ENCODE measurements at places on chromosomes 11 and 22.
A peak's percentile ranks its signal among the peaks of the same experiment; 100 is the strongest.

DNA sequence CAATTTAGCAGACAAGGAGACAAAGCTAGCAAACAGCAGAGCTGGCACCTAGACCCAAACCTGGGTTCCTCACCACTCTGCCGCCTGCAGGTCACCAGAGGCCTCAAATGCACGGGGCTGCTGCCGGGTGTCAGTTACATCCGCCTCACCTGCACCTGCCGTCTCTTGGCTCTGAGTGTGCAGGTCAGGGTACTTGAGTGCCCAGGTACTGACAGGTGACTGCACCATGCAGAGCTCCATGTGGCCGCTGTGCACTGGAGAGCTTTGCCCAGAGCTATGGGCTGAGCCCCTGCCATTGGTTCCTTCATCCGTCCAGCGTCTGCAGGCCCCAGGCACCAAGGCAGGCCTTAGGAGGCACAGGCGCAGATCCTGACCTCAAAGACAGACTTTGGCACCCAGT is 35.0 kb downstream of the PDGFB start:
- no peak for DNase-seq

- peak; percentile 81 for DNase-seq
Observed at GRCh38 chr11:406796-407650, 7.8 kb downstream of the SIGIRR start.

GRCh38 chr11:88421530-88421929 is 84.0 kb upstream of the CTSC start:
- DNase-seq = peak; percentile 7

- DNase-seq = no peak
Observed at GRCh38 chr22:28773461-28773867, 969 bp downstream of the CCDC117 start.

GRCh38 chr22:36136475-36136874 is 24.1 kb downstream of the APOL3 start:
- no peak for DNase-seq

DNA sequence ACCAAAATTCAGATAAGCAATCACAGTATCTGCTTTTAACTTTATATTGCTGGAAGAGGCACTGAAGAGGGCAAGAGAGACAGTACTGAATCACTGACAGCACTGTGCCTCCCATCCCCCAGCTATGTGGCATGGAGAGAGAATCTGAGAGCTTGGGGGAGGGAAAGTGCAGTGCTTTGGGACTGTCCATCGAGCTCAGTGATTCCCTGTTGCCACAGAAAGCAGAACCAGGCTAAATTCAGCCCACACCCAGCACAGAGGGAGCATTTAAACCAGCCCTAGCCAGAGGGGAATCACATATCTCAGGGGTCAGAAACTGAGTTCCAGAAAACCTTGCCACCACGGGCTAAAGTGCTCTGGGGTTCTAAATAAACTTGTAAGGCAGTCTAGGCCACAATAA is 44.3 kb downstream of the KCNQ1 start:
- no peak for DNase-seq

DNA sequence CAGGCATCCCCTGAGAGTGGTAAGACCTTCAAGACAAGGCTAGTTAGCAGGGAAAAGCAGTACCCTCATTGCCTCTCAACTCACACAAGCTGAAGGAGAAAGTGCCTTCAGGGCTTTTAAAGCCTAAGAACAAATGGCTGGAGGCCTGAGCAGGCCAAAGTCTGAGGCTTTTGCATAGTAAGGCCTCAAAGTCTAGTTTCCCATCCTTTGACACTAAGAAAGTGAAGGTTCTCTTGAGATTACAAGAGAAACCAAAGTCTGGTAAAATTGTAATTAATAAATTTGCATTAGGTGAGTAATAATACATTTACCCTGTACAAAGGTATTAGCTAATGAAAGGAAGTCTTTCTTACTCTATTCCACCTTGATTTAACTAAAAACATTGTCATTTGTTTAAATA is 47.0 kb upstream of the CCDC89 start:
- DNase-seq = no peak

DNA sequence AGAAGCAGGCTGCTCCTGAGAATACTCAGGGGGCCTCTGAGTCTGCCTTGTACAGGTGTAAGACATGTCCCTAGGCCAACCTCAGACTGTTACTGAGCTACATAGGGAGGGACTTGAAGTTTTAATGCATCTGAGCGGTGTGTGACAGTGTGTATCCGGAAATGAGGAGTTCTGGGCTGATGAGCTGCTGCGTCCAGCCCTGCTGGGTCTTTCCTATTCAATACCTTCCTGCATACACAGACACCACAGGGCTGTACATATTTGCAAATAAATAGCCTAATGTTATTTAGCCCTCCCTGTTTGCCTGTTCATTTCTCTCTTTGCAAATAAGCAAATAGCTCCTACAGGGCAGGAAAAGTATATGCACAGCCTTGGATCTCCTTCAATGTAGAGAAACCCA is 134.7 kb upstream of the KIRREL3 start:
- no peak for DNase-seq

DNA sequence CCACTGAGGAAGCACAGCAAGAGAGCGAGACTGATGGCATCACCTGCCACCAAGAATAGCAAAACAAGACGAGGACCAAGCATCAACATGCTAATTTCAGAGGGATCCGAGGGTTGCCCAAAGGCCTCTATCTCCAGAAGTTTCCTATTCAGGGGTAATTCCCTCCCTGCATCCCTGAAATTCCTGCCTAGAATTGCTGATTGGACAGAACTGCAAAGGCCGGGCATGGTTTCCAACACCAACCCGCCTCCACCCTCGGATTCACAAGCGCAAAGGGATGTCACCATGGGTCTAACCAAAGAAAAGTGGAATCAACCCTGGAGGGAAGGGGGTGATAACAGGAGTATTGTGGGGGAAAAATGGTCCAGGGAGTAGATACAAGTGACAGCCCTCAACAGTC is 28.3 kb upstream of the ETS1 start:
- DNase-seq = no peak

DNA sequence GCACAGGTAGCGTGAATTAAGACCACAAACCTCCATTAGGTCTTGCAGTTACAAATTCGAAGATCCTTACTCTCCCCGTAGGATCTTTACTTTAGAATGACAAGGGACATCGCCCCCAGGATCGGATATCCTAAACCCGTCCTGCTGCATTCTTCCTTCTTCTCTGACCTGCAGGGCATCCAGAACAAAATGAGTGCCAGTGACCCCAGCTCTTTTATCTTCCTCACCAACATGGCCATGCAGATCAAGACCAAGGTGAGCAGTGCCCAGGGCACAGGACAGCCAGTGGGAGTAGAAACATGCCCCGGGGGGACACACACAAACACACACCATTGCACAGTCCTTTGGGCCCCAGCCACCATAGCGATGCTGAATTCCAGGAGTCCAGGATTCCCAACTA is 42.6 kb upstream of the MPEG1 start:
- DNase-seq = no peak

GRCh38 chr11:75431533-75432525 is 1.2 kb downstream of the KLHL35 start:
- DNase-seq = no peak

GRCh38 chr22:46490538-46490937 is 46.9 kb downstream of the CELSR1 start:
- no peak for DNase-seq

GRCh38 chr11:94271885-94272372 is 32.5 kb upstream of the IZUMO1R start:
- DNase-seq = no peak

DNA sequence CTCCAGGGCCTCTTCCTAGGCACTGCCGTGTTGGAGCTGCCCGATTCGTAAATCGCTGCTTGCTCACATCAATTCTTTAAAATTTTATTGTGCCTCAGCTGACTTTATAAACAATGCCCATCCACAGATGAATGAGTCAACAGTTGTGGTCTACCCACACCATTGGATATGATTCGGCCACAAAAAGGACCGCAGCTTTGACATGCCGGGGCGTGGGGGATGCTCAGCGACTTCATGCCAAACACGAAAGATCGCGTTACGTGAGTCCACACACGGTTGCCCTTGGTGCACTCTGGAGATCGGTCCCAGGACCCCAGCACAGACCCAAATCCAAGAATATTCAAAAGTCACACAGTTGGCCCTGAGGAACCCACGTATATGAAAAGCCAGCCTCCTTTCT is 195.7 kb downstream of the CTTN start:
- no peak for DNase-seq

DNA sequence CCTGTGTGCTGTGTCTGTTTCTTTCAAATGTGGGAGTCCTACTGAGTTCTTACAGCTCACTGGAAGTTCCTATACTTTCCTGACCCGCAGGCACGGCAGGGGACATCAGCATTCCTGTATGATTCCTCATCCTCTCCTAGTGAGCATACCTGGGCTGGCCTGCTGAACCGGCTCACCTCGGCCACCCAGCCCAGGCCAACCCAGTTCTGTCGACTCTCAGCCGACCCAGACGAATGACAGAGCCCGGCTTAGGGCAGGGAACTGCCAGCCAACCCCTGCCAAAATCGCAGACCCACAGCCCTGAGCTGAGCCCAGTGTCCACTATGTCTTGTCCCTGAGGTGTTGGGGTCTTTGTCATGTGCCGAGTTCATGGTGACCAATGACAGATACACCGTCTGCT is 339.7 kb downstream of the BRD1 start:
- no peak for DNase-seq

DNA sequence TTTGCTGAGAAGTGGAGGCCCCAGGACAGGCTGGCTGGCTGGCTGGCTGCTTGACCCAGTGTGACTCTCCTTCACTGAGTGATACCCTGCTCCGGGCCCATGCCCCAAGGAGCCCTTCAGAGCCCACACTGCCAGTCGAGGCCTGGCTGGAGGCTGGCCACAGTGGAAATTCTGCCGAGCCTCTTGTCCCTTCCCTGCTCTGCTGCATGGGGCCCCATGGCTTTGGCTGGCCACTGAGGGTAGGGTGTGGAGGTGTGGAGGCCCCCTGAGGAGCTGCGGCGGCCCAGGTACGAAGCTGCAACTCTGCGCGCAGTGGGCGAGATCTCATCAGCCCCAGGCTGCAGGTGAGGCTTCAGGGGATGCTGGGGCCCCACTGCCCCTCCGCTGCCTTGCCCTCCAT is 33.4 kb upstream of the HMOX1 start:
- DNase-seq = no peak

DNA sequence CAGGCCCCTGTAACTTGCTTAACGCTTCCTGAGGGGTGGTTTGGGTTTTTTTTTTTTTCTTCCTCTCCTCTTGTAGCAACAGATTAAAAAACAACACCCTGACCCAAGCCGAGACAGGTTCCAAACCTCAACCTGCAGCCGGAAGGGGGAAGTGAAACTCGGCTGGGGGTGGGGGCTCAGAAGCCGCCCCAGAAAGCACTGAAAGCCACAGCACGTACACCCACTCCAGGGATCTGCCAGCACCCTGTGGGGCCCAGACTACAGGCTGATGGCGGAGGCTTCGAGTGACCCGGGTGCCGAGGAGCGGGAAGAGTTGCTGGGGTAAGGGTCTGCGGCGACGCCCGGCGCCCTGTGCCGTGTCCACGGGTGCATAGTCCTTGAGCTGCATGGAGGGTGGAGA is at the start of gene LSP1:
TSS of gene LSP1 (plus strand) at position 208 of the 400 bp plus-strand sequence. CDS start at position 269, 61 bp downstream.
- DNase-seq = peak; percentile 65

- DNase-seq = no peak
Observed at GRCh38 chr11:19225581-19225980, 15.2 kb downstream of the E2F8 start.

GRCh38 chr11:47768101-47768612 is 1.0 kb upstream of the FNBP4 start:
- DNase-seq = no peak

DNA sequence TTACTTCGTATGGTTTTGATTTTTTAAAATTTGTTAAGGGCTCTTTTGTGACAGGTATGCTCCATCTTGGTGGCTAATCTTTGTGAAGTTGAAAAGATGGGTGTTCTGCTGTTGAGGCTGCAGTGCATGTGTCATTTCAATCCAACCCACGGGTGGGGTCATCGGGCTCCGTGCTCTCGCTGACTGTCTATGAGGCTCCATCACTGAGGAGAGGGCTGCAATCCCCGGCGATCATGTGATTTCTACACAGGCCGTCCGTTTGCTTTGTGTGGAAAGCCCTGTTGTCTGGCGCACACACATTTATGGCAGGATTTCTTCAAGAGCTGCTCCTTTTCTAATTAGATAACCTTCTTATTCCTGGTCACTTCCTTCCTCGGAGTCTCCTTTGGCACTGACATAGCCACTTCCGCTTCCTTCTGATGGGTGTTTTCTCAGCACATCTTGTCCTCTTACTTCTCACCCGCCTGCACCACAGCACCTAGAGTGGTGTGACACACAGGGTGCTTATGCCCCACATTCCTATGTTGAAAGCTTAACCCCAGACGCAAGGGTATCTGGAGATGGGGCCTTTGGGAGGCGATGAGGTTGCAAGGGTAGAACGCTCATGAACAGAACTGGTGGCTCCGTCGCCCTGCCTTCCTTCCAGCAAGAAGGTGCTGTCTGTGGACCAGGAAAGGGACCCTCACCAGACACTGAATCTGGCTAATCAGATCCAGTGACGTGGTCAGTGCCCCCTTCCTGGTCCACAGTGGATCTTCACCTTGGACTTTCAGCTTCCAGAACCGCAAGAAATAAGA is 9.4 kb downstream of the MOB2 start:
- no peak for DNase-seq

DNA sequence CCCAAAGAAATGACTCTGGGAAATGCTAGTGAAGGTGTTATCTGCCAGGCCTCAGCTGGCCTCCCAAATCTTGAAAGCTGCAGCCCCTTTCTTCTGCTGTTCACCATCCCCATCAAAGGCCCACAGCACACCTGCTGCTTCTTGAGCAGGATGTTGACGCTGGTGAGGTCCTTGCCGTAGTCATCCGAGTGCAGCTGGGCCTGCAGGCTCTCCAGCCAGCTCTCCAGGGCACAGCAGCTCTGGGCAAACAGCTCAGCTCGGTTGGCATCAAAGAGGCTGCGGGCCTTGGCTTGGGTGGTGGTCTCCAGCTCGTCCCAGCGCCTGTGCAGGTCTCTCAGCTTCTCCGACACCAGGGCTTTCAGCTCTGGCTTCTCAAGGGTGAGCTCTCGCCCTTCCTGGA is 18.5 kb upstream of the RBM4B start:
- no peak for DNase-seq

DNA sequence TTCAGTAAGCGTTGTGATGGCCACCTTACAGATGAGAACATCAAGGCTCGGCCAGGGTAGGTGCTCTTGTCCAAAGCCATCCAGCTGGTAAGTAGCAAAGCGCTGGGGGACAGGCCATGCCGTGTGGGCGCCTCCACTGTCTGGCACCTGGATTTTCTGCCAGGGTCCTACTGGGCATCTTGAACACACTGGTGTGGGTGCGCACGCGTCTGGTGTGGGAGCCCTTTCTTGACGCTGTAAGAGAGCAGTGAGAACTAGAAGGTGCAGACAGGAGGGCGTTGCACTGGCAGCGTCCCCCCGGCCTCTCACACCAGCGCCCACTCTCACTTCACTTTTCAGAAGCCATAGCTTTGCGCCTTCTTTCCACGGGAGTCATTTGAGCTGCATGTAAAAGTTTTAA is 296.6 kb downstream of the TBC1D22A start:
- no peak for DNase-seq

GRCh38 chr22:31723723-31724122 is 26.2 kb downstream of the PRR14L start:
- no peak for DNase-seq

- DNase-seq = no peak
Observed at GRCh38 chr11:9211322-9211721, 53.8 kb downstream of the DENND5A start.
